Activated T-helper 1 cell treated with Interleukin-2 at 50 U/mL for 16 hours (primary cell): ENCODE measurements at places on chromosomes 2 and 18.

DNA sequence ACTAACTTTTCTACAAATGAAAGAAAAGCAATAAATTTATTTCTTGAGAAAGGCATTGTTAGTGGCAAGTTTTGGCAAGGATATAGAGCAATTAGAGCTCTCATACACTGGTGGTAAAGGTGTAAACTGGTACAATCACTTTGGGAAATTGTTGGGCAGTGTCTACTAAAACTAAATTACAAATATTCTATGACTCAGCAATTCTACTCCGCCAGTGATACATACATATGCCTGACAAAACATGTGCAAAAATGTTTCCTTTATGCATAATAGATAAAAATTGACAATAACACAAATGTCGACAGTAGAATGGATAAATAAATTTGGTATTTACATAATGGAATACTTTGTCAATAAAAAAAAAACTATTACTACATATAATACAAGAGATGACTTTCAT is 96.3 kb upstream of the SATB2 start:
- DNase-seq = no peak

DNA sequence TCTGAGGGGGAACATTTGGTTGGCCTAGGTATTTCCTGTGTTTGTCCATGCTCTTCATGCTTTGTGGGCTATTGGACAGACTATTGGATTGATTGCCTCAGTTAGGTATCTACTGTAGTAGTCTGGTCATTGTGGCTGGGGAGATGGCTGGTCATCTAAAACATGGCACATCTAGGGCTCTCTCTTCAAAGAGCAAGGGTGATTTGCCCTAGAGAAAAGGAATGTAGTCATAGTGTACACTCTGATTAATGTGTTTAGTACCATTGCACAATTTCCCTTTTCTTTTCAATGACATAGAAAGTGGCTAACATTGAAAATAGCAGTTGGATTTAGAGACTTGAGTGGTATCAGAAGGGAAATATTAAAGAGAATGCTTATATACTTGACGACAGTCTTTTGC is 114.3 kb downstream of the LCLAT1 start:
- DNase-seq = no peak

DNA sequence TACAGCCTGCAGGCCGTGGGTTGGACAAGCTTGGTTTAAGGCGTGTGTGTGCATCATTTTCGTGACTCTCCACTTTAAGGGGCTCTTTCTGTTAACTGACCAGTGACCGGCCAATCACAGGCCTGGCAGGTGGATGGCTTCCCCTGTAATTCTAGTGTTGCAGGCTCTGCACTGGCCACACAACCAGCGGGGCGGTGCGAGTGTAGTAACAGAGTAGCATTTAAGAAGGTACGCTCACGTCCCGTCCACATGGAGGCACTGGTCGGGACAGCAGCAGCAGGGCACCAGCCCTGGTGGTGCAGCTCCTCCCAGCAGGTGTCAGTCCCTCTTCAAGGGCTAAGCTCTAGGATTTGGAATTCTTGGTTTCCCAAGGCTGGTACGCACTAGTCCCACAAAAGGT is 8.0 kb upstream of the ANO7 start:
- DNase-seq = no peak

GRCh38 chr2:69386360-69386759 is 667 bp downstream of the GFPT1 start:
- no peak for DNase-seq

DNA sequence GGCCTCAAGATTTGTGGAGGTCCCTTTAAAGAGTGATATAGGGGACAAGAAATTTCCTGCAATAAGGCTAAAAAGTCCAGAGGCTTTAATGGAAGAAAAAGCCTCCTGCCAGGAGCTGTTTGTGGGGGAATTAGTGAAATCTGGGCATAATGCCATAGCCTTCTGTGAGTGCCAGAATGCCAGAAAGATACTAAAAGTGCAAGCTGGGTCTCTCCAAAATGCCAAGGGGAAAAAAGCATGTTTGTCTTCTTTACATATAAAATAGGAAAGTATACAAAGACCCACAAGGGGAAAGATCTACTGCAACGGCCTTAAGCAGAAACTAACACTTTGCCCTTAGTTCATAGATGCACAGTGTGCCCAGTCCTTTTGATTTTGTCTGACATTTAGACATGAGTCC is 647.7 kb upstream of the ZNF804A start:
- no peak for DNase-seq

DNA sequence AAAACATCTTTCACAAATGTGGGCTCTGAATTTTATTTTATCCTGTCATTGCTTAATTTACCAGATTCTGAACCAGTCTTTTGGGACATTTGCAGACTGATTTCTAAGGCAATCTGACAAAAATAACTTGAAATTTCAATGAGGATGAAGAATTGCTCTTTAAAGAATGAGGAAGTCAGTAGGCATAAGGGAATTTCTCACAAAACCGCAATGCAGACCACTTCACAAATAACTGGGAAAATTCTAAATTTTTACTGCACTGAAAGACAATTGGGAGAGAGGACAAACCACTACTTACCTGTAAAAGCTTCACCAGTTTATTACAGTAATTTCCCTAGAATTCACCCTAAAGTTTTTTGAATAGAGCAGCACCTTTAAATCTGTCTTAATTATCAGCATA is 736.3 kb downstream of the NRXN1 start:
- no peak for DNase-seq

- no peak for DNase-seq
These were observed 67.8 kb downstream of the UXS1 start for GRCh38 chr2:106126295-106126694.

- no peak for DNase-seq
These were observed 16.0 kb upstream of the MARCO start for GRCh38 chr2:118925981-118926380.
